Activated CD4-positive, alpha-beta T cell treated with anti-CD3 and anti-CD28 coated beads, Interleukin-10, Interleukin-2, amounts not matched to agents 100 ng/mL and 50 ng/mL, durations not matched to agents 16 hours and 8 hours (primary cell): ENCODE measurements at places on chromosomes 11 and 22.

GRCh38 chr22:17956630-17957029, 67.7 kb downstream of the MICAL3 start:
- no peak for DNase-seq

- no peak for DNase-seq
These were observed 7.0 kb upstream of the P2RY2 start for GRCh38 chr11:73210916-73211667.

DNA sequence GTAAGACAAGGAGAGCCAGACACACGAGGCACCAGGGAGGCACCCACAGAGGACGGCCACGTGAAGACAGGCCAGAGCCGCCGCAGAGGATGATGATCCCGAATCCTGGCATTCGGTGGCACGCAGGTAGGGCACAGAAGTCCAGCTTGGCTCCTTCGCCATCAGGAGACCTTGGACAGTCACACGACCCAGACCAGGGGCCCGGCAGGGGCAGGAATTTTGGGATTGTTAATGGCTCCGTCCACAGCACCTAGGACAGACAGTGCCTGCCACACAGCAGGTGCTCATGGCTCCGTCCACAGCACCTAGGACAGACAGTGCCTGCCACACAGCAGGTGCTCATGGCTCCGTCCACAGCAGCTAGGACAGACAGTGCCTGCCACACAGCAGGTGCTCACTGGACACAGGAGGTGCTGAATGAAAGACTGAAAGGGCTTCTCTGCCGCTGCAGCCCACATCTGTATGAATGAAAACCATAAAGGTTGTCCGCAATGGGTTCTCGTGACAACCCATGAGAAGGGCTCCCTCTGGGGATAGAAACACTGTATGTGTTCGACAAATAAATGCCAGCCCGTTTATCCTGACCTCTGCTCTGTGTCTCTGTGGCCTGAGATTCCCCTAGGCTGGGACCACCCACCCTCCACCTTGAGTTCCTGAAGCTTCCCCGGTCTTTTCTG, 341.6 kb downstream of the CTTN start:
- no peak for DNase-seq

DNA sequence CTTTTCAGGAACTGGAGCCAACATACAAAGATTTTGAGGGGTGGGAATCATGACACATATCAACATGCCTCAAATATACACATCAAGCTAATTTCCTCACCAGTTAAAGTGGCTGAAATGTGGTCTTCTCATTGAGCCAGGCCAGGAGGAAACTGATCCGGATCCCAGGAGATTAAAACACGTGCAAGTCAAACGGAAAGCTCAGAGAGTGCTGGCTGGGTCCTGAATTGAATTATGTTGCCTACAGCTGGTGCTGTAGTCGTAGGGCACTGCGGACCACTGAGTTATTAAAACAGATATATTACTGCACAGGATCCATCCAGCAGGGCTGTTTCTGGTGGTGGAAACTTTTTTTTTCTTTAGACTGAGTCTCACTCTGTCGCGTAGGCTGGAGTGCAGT, 14.1 kb upstream of the WNT7B start:
- no peak for DNase-seq

DNA sequence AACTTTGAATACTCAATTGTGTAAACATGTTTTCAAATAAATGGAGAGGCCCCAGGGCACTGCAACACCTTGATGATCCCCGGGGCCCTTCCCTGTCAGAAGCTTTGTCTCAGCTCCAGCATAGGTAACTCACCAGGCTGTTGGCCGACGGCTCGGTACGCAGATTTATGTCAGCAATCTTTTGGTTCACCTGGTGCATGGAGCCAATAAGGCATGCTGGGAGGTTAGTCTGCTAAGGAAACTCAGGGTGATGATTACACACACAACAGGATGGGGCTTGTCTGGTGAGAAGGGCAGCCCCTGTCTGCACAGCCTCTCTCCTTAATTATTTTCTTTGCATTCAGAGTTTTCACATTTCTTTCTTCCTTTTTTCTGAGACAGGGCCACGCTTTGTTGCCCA, 10.8 kb downstream of the FAM227A start:
- no peak for DNase-seq
